ENCODE measurements at places on chromosomes 2 and 18. TPM values are rescaled to one million over a fixed set of nuclear protein-coding genes. Genes with fewer than 3 reads are reported as not detected.

The ASB18 gene
- not detected for total RNA-seq

The UGT1A10 gene
- total RNA-seq = not detected

The SETBP1 gene
- 47.7 TPM for total RNA-seq

The CSRNP3 gene
- 29.6 TPM for total RNA-seq

The ALPG gene
- not detected for total RNA-seq

The REG1B gene
- not detected for total RNA-seq

The COBLL1 gene
- 110 TPM for total RNA-seq

The AGFG1 gene
- 59.3 TPM for total RNA-seq

GRCh38 chr2:190696792-190697398 lies 48.0 kb downstream of the NAB1 start:
- no peak for DNase-seq

- no peak for DNase-seq
These were observed at the start of gene CNGA3 for GRCh38 chr2:98346311-98347236. Gene CNGA3, plus strand, starts transcription at chr2:98346456. Its CDS starts 23,520 bp downstream, at chr2:98369976.

- DNase-seq = no peak
These were observed 408.0 kb upstream of the RGPD4 start for GRCh38 chr2:107418708-107419107.

DNA sequence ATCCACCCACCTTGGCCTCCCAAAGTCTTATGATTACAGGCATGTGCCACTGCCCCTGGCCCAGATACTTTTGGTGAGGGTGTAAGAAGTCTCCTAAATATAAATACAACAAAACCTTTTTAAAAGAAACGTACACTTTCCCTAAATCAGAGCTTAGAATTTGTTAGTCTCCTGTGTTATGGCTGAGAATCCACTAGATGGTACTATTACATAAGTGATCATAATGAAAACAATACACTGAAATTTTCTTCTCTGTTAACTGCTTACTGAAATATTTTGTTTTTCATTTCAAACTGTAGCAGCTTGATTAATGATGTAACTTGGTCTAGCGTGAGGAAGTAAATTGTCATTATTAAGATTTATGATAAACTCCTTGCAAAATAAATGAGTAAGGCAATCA lies 74.8 kb upstream of the FAM98A start:
- no peak for DNase-seq

- peak; percentile 34 for DNase-seq
These were observed 683 bp downstream of the MBOAT2 start for GRCh38 chr2:9002637-9003365.

DNA sequence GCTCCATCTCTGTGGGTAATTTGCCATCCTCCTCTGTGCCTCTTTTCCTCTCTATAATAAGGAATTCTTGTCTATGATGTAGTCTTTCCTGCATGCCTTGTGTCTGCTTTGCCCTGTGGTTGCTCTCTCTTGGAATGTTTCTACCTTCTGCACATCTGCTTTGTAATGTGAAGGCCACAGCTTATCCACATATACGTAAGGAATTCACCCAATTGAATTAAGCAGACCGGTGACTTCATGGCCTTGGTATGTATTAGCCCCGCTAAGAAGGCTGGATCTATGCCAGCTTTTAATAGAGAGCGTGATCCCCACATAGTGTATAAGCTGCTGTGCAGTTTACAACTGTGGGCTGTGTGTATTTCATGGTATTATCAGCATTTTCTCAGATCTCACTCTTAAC lies 274.7 kb downstream of the RNF144A start:
- DNase-seq = peak; percentile 43

GRCh38 chr2:207256476-207257207 lies 90.9 kb upstream of the KLF7 start:
- DNase-seq = no peak

GRCh38 chr2:235263205-235264120 lies 230.4 kb upstream of the AGAP1 start:
- no peak for DNase-seq

- no peak for DNase-seq
These were observed 261.3 kb downstream of the ALPK2 start for GRCh38 chr18:58367425-58368140.

DNA sequence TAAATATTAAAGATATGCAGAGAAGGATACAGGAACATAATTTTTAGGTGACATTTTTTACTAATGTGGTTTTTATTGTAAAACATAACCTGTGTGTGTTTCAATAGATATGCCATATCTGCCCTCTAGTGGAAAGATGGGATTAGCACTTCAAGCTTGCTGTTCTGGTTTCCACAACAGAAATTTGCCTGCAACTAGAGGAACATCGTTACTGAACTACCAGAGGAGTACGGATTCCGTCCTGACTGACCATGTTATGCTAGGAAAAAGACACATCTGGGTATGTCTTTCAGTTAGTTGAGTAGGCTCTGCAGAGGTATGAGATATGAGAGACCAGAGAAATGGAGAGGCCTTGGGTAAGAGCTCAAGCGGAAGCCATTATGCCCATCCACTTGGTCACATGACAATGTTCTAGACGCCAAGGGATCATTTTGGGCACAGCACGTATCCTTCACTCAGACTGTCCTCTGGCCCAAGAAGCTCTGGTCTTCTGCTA lies 104.9 kb downstream of the MBD2 start:
- DNase-seq = no peak

- DNase-seq = no peak
These were observed 241.4 kb downstream of the NCKAP5 start for GRCh38 chr2:133326652-133327397.

GRCh38 chr2:144663207-144663606 lies 143.3 kb upstream of the ZEB2 start:
- DNase-seq = no peak

DNA sequence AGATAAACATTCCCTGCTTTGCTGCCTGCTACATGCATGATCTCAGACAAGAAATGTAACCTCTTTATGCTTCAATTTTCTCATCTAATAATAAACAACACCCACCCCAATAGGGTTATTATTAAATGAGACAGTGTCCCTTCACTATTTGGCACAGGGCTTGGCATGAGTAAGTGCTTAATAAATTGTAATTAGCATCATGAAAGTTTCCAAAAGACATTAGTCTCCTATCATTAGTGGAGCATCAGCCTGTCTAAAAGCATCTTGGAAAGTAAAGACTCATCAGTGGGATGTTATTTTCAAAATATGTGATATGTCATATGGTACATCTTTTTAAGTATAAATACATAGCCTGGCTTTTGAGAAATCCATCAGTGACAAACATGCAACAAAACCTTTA lies 275.0 kb downstream of the ZEB2 start:
- DNase-seq = no peak

- no peak for DNase-seq
These were observed 217.2 kb downstream of the LDLRAD4 start for GRCh38 chr18:13435586-13436333.

- no peak for DNase-seq
These were observed 43.7 kb downstream of the SH3BP4 start for GRCh38 chr2:234995332-234996068.

- peak; percentile 66 for DNase-seq
These were observed 31.5 kb upstream of the TMBIM1 start for GRCh38 chr2:218323526-218324472.

- DNase-seq = no peak
These were observed 4.0 kb upstream of the GPR17 start for GRCh38 chr2:127641846-127642507.

DNA sequence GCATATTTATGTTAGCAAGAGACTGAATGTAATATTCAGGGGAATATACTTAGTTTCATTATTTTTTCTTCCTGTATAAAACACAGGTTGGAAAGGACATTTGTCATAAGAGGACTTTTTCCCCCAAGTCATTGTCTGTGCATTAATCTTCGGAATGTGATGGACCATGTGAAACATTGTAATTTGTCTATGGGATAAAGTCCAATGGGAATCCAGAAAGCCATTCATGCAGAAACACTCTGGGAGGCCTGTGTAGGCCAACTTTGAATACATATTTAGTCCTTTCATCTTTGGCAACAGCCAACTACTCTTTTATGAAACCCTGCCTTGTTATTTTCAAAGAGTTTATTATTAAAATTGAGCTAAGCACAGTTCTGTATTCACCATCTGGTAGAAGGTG lies 386.4 kb downstream of the PIK3C3 start:
- no peak for DNase-seq

- DNase-seq = no peak
These were observed 3.5 kb upstream of the RNU4ATAC start for GRCh38 chr2:121527009-121527682.

- no peak for DNase-seq
These were observed 71.0 kb downstream of the HS1BP3 start for GRCh38 chr2:20579866-20580265.

DNA sequence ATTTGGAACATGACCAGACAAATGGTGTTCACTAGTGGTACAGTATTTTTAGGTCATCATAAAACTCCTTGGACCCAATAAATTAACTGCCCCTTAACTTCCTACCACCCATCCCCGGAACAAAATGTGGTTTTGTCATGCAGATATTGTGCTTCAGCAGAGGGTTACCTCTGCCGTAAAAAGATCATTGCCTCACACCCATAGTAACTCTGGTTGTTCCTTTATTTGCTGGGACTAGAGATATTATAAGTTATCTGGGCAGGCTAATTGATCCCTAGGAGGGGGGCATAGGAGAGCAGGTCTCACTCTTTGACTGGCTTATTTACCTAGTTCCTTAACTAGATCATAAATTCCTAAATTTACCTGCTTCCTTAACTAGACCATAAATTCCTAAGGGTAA lies 1343.9 kb upstream of the CHAC2 start:
- no peak for DNase-seq

DNA sequence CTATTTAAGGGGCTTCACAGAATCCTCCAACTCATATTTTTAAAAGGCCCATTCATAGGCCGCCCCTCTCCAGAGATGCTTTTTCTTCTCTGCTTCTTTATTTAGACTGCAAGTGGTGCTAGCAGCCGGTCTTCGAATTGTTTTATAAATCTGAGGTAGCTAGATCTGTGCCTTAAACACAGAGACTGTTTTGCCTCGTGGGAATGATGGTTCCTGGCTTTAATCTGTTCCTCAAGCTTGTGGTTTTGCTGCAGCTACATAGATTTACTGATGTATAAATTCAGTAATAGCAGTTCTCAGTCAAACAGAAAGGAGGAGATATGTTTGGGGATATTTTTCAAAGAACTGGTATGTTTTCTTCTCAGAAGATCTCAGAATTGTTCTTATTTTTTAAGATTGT lies 45.3 kb downstream of the TNFRSF11A start:
- DNase-seq = no peak

GRCh38 chr2:30275256-30275655 lies 43.9 kb downstream of the LBH start:
- no peak for DNase-seq

Data from mesothelial cell of epicardium (in vitro differentiated cells).